ENCODE measurements at places on chromosomes 3 and 15.

DNA sequence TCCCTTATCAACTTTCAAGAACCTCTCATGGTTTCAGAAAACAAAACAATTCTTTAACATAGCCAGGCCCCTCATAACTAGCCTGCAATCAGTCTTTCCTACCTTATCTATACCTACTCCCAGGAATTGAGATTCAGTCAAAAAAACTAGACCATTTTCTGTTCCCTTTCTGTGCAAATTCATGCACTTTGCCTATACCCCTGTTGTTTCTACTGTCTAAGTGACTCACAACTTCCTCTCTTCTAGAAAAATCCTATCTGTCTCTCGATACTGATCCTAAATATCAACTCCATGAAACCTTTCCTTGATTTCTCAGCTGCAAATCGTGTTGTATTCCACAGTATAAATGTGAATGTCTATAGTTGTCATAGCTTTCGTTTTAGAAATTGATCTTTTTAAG lies 10.9 kb upstream of the IL1RAP start:
- DNase-seq = no peak

DNA sequence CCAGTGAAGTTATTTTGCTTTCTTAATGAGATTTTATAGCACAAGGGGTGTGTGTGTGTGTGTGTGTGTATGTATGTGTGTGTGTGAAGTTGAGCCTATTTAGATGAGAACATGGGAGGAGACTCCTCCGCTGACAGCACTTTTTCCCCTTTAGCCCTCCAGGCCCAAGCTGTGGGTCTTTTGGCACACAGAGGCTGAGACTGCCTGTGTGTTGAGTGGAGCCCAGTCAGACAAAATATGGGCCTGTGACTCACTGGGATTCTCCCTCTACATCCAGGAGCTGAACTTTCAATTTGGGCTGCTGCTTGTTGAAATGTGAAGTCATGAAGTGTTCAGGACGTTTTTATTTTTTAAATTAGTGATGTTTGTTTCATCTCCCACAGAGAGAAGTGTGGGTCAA lies 108.0 kb downstream of the MFSD1 start:
- DNase-seq = no peak

GRCh38 chr15:57872281-57873030 lies 165.9 kb downstream of the POLR2M start:
- DNase-seq = no peak

DNA sequence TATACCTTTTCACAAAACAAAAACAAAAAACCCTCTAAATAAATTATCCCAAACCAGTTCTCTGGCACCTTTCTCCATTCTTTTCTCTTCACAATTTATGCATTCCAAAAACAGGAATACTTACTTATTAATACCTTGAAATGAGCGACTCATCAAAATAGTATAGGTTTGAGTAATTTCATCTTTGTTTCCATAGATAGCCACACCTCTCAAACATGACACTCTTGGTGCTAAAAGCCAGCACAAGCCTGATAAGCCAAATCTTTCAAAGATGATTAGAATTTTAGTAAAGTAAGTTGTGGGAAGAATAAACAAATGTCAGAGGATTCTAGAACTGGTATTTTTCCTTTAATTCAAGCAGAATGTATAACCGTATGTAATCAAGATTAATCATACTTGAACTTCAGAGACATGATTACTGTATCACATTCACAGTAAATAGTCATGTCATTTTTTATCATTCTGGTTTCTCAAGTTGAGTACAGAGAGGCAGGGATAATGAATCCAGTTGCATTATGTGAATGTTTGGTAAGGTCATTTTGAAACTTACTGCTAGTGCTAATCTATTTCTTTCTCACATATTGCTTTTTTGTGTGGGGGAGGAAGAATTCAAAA lies 12.1 kb upstream of the WDR5B start:
- DNase-seq = no peak

GRCh38 chr15:86796521-86796920 lies 716.9 kb downstream of the AGBL1 start:
- no peak for DNase-seq

GRCh38 chr3:113251817-113252216 lies 40.5 kb downstream of the BOC start:
- no peak for DNase-seq

- no peak for DNase-seq
Measured at GRCh38 chr3:7315037-7315436, 454.1 kb downstream of the GRM7 start.

- DNase-seq = no peak
Measured at GRCh38 chr3:129040039-129040336, 20.6 kb upstream of the GP9 start.

Data from CD4-positive, alpha-beta T cell treated with Interleukin-6 for 4 hours (primary cell).